PC-3 (cell line): ENCODE measurements at places on chromosomes 13 and 19.

DNA sequence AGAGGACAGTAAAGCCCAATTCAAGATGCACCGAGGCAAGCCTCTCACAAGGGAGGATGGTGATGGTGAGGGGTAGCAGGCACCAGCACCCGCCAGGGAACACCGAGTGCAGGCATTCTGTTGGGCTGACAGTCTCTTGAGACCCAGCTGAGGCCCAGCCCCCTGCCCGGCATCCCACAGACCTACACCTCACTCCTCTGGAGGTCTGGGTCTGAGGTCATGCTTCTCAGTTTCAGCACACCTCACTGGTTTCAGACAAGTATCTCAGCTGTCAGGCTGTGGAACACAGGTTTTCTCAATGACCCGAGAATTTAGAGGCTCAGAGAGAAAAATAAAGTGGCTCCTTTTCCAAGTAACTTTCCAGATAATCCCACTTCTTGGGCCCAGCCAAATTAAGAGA lies 27.7 kb upstream of the EPHX3 start:
- DNase-seq, result no peak

- peak; percentile 17 for DNase-seq
Measured at GRCh38 chr13:49828453-49828852, 36.0 kb upstream of the KPNA3 start.

DNA sequence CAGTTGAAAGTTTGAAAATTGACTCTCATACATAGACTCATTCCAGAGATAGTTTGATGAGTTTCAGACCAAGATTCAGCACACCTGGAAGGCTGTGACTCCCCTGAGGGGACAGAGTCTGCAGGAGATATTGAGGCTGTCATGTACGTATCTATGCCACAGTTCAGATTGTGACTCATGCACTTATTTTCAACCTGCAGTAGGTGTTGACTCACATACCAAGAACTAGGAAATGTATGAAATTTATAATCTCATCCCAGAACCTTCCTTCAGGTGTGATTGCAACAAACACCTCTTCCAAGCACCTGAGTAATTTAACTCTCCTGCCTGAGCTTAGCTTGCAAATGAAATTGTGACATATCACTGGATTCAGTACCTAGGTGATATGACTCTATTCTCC lies 64.4 kb upstream of the ZNF43 start:
- no peak for DNase-seq

DNA sequence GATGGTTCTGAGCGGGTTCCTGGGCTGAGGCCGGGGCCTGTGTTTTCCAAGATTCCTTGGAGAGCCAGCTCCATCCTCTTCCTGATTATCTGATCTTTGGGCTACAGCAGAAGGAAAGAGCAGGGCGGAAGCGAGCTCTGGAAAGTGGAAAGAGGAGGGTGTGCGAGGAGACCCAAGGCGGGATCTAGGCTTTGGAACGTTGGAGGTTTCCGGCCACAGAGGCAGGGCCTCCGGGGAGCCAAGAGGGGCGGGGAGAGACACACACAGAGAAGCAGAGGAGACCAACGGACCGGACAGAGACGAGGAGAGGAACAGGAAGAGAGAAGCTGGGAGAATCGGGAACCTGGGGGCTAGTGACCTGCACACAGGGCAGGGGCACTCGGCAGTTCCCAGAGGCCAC lies at the start of gene CLEC11A:
Gene CLEC11A, plus strand, starts transcription at position 296 of the 400 bp plus-strand sequence. CDS start 162 bp downstream, outside the sequence.
- no peak for DNase-seq

DNA sequence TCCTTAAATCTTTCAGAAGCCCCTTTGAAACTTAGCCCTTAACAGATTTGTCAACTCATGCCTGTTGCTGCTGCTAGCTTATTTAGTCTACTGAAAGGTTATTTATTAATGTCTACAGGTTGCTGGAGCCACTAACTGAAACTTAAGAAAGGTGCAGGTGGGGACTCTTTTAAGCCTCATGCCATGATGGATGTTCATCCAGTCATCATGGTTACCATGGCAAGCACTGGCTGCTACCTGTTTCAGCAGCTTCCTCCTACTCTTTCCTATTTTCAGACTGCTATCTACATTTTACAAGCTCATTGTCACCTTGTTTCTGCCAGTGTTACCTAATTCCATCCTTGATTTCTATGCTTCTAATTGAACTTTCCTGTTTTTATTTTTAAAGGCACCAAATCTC lies 27.1 kb downstream of the DGKH start:
- no peak for DNase-seq

DNA sequence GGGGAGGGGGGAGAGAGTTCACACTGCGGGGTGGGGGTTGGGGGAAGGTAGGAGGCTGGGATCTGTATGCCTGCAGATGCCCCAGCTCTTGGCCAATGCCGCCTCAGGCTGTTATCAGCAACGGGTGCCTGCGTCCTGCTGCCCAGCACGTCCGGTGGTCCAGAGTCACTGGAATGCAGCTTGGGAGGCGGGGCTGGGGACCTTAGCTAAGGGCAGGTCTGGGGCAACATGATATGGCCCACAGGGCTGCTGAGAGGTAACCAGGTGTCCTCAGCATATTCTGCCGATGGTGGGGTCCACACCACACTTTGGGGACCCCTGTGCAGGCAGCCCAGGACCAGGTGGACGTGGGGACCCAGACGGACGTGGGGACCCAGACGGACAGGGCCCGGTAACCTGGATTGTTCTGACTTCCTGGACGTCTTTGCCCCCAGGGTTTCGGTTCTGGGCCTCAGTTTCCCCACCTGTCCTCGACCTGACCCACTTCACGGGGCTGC lies 668 bp upstream of the ARHGAP45 start:
- peak; percentile 57 for DNase-seq

GRCh38 chr13:50026788-50027473 lies 11.7 kb downstream of the KCNRG start:
- no peak for DNase-seq

DNA sequence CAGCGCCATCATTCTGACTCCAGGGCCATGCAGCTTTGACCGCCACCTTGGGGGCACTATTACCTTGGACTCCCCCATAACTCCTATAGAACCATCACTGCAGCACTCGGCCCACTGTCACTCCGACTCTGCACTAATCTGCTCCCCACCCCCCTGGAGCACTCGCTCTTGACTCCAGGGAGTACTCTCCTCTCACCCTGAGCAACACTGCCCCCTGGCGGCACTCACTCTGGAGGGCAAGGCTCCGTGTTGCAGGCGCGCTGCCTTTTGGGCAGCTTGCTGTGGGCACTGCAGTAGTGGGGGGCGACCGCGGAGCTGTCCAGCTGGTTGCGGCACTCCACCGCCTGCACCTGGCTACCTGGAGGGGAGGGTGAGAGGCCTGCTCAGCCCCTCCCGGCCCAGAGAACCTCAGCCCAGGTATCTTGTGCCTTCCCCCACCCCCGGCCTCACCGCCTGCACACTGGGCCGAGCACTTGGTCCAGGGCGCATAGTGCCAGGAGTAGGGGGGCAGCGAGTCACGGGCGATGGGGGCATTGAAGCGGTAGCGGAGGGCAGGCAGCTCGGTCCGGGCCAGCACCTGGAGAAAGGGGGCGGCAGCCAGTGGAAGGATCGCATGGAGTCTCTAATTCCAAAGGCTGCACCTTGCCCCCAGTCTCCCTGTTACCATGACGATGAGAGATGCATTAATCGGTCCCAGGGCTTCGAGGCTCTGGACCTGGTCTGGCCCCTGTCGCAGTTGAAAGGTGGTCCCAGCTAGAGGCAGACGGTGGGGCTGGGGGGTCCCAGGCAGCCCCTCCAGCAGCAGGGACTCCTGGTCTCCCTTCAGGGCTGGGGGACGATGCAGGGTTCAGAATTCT lies 8.9 kb upstream of the MYO1F start:
- DNase-seq, result peak; percentile 85

DNA sequence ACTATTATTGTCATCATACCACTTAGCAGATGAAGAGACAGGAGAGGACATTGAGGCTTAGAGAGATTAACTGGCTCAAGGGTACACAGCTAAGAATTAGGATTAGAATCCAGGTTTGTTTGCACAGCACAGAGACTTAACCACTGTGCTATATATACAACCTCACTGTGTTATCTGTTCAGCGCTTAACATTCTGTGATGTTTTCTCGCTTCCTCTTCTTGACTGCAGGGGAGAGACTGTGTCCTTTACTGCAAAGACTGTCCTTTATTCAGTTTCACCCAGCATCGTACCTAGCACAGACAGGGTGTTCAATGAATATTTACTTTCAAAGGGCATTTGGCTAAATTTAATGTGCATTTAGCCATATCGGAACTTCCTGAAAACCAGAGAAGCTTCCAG lies 54.9 kb upstream of the PCDH8 start:
- DNase-seq, result no peak

DNA sequence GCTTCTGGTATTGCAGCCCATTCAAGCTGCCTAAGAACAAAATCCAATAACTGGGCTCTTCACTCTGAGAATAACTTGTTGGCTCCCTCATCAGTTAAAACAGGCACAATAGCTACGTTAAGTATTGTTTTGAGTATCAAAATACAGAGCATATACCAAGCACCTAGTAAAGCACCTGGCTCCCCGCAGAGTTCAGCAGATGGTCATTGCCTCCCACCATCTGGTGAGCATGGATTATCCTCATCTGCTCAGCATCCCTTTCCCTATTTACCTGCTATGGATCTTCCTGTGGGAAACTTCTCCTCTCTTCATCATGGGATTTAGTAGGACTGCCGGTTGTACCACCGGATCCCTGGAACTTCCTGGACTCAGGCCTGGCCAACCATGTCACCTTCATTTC lies 199.2 kb upstream of the MAB21L1 start:
- no peak for DNase-seq

GRCh38 chr13:94433055-94433961 lies 46.2 kb downstream of the DCT start:
- DNase-seq, result no peak
